Cardiac fibroblast (primary cell): ENCODE measurements at places on chromosomes 6 and 20.
A peak's percentile ranks its signal among the peaks of the same experiment; 100 is the strongest.

DNA sequence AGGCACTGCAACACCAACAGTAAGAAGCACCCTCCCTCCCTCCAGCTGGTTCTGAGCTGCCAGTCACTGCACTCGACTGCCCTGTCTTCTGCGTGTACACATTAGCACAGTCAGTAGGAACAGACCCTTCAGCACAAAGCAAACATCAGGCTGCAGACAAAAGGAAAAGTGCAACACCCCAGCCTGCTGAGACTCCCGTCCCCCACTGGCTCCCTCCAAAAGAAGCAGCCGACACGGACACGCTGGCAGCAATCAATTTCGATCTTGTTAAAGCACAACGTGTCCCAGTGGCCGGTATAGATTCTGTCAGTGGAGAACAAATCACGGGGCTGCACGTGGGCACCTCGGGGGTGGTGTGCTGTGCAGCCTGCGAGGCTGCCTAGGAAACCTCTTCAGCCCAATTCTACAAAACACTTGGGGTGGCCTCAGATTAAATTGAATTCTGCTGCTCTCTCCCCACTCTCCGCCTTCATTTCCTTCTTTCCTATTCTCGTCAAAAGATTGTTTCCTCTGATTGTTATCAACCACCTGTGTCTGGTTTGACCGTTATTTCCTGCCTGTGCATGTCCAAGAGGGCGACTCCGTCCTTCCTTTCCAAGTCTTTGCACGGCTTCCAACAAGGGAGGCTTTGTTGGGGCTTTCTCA, 38.7 kb downstream of the TRAF3IP2 start:
- peak; percentile 47 for DNase-seq

- peak; percentile 57 for DNase-seq
These were observed 115.2 kb upstream of the HMGCLL1 start for GRCh38 chr6:55694148-55694547.

DNA sequence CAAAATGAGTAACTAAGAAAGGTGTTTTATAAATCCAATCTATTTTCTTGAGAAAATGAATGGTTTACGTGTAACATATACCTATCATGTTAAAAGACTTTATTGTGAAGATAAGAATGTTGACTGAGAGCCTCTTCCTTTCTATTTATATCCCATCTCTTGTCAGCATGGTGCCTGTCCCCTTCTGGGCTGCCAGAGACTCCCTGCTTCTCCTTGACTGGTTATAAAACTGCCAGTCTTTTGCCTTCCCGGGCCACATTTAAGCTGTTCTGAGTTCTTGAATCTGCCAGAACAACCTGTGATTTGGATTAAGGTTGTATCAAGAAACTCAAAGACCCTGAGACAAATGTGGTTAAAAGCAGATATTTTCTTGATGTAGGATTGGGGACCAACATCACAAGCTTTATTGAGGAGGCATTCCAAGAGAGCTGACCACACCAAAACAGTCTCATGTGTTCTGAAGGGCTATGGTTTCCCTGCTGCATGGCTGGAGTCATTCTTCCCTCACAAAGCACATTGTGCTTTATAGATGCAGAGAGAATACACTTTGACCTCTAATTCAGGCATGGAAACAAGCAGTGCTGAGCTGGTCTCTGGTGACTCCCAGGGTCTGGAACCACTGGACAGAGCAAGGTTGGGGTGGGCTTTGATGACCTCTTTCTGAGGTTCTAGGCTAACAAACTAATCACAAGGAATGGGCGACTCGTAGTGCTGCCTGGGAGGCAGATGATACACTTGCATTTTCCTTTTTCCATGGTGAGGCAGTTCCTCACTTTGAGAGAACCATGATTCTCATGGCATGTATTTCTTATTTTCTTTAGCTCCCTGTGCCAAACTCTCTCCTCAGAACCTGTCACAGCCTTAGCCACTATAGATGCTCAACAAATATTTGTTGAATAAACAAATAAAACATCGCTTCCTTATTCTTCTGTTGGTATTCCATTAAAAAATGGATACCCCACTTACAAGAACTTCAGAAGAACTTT, 205.0 kb upstream of the PREP start:
- no peak for DNase-seq

GRCh38 chr20:63090052-63090451, 83.3 kb upstream of the BHLHE23 start:
- no peak for DNase-seq

DNA sequence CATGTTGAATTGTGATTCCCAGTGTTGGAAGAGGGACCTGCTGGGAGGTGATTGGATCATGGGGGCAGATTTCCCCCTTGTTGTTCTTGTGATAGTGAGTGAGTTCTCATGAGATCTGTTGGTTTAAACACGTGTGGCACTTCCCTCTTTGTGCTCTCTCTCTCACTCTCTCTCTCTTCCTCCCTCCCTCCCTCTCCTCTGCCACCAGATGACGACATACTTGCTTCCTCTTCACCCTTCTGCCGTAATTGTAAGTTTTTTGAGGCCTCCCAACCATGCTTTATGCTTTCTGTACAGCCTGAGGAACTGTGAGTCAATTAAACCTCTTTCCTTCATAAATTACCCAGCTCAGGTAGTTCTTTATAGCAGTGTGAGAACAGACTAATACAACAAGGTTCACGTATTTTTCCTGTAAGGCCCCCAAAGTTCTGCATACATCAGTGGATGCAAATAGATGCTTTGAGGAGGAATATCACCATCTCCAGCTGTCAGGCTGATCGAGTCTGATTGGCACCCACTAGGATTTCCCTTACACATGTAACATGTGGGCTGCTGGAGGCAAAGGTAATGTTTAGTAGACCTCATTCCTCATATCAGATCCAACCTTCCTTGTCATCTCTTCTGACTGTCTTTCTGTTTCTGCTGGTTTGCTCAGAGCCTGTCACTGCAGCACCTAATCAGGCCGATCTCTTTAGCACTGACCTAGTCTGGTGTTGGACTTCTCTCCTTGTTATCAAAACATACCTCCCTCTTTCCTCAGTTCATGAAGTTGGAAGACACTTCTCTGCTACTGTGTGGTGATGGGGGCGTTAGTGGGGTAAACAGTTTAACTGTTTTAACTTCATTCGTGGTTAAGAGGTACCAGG, 54.3 kb upstream of the BACH2 start:
- no peak for DNase-seq

GRCh38 chr6:168060521-168060931, 18.5 kb downstream of the FRMD1 start:
- peak; percentile 38 for DNase-seq

- no peak for DNase-seq
These were observed 213.5 kb upstream of the RNF217 start for GRCh38 chr6:124748778-124749177.

DNA sequence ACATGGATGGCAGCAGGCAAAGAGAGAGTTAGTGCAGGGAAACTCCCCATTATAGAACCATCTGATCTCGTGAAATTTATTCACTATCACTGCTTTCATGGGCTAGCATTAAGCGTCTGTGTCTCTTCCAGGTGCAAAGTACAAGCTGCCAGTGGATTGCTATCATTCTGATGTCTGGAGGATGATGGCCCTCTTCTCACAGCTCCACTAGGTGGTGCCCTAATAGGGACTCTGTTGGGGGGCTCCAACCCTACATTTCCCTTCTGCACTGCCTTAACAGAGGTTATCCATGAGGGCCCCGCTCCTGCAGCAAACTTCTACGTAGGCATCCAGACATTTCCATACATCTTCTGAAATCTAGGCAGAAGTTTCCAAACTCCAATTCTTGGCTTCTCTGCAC, 347.8 kb upstream of the HS3ST5 start:
- no peak for DNase-seq

DNA sequence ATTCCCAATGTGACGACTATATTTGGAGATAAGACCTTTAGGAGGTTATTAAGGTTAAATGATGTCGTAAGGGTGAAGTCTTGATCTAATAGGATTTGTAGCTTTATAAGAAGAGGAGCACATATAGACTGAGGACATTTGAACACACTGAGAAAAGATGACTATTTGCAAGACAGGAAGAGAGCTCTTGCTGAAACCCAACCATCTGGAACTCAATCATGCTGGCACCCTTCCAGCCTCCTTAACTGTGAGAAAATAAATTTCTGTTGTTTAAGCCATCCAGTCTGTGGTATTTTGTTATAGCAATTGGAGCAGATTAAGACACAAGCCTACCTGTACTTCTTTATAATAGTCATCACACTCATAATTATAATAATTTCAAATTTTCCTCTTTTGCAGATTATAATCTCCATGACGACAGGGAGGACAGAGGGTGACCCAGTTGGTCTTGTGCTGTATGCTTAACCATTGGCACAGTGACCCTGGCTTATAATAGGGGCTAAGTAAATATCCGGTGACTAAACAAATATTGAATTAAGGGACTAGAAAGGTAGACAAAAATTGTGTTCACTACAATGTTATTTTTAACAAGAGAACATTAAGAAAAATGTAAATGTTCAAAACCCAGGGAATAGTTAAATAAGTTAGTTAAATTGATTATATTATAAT, 206.4 kb upstream of the HDDC2 start:
- peak; percentile 82 for DNase-seq

DNA sequence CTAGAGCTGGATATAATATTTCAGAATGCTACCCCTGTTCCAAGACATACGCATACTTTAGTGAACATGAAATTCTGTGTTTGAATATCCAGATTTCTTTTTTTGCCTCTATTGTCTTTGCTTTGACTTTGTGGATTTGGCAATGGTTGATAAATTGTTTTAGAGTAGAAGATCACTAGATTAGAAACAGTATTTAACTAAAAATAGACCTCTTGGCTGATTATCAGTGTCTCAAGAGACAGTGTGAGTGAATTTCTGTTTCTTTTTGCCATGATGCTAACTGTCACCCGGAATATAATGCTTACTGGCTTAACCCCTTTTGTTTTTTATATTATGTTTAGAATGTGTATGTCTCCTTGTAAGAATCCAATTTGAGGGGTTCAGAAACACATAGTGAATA, 102.5 kb downstream of the PLCB1 start:
- DNase-seq = no peak

- peak; percentile 86 for DNase-seq
These were observed at the start of gene ULBP1 for GRCh38 chr6:149963462-149964307. TSS of gene ULBP1 (plus strand) at chr6:149963943. CDS start at chr6:149964050, 107 bp downstream.

- no peak for DNase-seq
These were observed 107.3 kb downstream of the TINAG start for GRCh38 chr6:54415517-54415916.

GRCh38 chr6:162726947-162727321, 632 bp downstream of the PRKN start:
- peak; percentile 3 for DNase-seq

DNA sequence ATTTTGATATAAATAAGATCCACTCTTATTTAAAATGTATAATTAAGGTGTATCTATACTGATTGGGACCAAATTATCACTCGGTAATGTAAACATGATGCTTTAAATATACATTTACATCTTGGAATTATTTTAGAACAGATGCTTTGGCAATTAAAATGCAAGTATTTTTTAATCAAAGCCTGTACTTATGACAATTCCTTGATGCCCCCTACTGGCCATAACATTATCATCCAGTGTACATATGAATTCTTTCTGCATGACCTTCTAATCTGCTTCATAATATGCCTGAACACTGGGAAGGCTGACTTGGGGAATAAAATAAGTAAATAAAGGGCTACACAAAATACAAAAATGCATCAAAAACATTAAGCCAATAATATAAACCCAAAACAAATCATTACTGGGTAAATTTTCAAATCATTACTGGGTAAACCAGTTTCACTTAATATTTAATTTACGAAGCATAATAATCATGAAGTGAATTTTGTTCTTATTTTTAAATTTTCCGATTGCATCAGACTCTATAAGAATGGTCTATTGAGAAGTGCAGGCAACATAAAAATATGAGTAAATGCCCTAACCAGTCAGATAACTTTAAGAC, 65.1 kb downstream of the CGA start:
- DNase-seq = peak; percentile 68

DNA sequence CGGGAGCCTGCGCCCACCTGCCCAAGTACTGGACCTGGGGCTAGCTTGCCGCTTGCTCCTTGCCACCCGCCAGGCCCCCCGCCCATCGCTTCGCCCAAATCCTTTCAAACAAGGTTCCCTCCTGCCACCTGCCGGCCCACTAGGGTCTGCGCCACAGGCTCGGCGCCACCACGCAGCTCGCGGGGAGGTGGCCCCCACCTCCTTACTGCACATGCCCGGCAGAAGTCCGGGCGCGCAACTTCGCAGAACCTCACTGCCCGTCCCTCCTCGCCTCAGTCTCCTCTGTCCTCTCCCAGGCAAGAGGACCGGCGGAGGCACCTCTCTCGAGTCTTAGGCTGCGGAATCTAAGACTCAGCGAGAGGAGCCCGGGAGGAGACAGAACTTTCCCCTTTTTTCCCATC, 11.2 kb downstream of the GNAS-AS1 start:
- peak; percentile 18 for DNase-seq

- no peak for DNase-seq
These were observed 372.6 kb downstream of the TFAP2A start for GRCh38 chr6:10042280-10042679.

GRCh38 chr20:41340327-41341055, at the start of gene LPIN3:
TSS of gene LPIN3 (plus strand) at chr20:41340821. CDS start at chr20:41345804, 4,983 bp downstream.
- peak; percentile 95 for DNase-seq

DNA sequence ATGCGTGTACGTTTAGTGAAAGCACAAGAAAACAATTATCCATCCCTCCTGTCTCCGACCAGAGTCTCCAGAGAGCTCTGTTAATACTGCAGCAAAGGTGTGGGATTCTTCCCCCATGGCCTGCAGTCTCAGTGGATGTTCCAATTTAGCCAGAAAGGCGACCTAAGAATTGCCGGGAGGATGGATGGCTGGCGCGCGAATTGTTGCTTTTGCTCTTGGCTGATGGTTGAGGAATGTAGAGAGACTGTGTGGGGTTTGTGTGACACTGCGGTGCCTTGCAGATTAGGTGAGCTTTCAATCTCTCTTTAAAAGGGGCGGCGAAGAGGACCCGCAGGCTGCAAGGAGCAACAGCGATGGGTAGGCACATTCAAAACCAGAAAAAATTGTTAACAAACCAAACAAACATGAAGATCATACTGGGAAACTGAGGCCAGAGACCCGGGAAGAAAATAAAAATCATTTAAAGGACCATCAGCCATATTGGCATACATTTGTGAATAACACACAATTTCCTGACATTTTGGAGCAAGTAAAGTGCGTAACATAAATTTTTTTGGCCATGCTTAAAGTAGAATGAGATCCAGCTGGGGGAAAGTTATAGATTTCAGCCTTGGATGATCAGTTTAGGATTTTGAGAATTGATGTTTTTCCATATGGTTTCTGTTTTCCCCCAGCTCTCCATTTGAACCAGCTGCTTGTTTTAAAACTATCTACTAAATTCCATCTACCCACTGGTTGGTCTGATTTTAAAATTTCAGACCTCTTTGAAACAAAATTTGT, 46.3 kb downstream of the GNAS start:
- no peak for DNase-seq

GRCh38 chr6:37673436-37673835, 24.2 kb downstream of the MDGA1 start:
- DNase-seq = no peak

- peak; percentile 96 for DNase-seq
These were observed 30.7 kb downstream of the PTPN1 start for GRCh38 chr20:50540620-50541605.

DNA sequence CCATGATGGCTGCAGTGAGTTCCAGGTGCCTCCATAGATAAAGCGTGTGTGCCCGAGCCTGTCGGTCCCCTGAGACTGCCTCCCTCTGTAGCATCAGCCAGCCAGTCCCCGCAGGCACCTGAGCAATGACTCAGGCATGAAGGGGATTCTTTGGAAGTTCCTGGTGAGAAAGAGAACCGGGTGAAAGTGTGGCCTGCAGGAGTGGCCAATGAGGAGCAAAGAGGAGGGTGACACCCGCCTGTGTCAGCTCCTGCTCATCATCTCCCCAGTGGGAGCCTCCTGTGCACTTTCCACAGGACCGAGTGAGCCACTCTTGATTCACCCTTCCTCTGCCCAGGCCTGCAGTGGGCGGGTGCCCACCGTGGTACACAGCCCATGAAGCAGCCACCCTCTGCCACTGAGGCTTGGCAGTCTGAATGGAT, 71.2 kb upstream of the PTPN1 start:
- peak; percentile 90 for DNase-seq
